ENCODE measurements at places on chromosomes 1 and 21.

GRCh38 chr1:8752921-8753713, 64.3 kb downstream of the RERE start:
- DNase-seq = no peak

DNA sequence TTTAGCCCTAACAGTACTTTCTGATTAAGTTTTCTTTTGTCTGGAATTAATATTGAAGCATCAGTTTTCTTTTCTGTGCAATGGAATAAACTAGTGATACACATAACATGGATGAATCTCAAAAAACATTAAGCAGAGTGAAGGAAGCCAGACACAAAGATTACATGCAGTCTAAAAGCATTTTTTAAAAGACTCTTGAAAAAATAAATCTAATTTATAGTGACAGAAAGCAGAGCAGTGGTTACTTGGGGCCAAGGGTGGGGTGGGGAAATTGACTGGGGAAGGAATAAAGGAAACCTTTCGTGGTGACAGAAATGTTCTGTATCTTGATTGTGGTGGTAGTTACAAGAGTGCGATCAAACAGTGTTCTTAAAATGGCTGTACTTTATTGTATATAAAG, 20.2 kb upstream of the ST6GALNAC3 start:
- no peak for DNase-seq

DNA sequence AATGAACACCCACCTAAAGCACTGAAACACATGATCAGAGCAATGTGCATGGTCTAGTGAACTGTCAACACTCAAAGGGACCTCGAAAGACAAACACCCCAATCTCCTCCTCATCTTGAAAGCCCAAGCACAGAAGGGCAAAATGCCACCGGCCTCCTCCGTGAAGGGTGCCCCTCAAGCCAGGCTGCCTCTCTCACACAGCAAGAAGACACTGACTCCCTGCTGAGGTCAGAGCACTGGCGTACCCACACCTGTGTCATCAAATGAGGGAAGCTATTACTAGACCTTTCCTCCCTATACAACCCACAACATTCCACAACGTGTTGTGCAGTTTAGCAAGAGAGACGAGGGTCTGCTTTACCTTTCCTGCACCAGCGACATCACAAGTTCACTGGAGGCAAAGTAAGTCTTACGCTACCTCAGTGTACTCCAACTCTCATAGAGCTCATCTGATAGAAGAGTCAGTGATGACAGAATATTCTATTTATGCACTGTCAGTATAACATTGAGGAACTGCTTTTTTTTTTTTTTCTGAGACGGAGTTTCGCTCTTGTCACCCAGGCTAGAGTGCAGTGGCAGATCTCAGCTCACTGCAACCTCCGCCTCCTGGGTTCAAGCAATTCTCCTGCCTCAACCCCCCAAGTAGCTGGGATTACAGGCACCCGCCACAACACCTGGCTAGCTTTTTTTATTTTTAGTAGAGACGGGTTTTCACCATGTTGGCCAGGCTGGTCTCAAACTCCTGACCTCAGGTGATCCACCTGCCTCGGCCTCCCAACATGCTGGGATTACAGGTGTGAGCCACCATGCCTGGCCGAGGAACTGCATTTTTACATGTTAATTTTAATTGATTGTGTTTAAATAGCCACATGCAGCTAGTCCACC, 3.3 kb downstream of the SH3BP5L start:
- no peak for DNase-seq

DNA sequence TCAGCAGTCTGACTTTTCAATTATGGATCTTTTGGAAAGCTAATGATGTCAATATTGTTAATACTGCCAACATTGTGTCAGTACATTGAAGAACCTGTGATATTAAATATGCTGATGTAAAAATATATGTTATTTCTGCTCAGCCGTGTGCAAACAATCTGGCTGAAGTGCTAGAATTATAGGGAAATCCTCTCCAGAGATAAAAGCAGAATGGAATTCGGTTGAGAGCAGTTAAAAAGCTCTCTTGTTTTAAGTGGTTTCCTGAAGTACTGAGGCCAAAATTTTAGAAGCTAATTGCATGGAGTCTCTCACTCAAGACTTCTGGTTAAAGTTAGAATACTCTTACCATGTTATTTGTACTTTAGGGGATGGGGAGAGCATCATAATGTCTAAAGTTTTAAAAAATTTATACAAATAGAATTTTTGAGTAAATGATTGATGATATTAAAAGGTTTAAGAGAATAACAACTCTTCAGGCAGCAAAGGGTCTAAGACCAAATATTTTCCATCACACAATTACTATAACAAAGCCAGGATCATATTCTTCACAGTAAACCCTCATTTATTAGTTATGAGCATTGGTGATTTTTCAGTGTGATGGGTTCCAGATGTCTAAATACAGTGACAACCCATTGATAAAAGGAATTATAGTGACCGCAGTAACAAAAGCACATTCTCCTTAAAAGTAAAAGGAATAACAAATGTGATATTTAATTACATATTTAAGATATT, 834.2 kb upstream of the CXADR start:
- no peak for DNase-seq

- DNase-seq = no peak
These were observed 87.5 kb upstream of the FMN2 start for GRCh38 chr1:240004086-240004749.

DNA sequence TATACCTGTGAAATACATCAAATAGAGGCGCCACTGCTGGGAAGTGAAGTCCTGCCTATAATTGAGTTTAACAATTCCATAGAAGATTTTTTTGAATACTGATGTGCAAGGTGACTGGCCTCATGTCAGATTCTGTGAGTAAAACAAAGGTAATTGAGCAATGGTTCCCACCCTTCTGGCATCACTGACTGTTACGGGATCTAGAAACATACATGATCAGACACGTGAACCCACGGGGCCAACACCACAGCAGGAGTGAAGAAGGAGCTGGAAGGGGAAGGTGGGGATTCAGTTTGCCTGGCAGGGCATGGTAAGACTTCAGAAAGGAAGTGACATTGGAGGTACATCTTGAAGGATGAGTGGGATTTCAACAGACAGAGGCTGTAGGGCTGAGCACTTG, 270.2 kb downstream of the DISC1 start:
- peak; percentile 17 for DNase-seq

GRCh38 chr1:1361982-1362423, 3.6 kb upstream of the MXRA8 start:
- no peak for DNase-seq

DNA sequence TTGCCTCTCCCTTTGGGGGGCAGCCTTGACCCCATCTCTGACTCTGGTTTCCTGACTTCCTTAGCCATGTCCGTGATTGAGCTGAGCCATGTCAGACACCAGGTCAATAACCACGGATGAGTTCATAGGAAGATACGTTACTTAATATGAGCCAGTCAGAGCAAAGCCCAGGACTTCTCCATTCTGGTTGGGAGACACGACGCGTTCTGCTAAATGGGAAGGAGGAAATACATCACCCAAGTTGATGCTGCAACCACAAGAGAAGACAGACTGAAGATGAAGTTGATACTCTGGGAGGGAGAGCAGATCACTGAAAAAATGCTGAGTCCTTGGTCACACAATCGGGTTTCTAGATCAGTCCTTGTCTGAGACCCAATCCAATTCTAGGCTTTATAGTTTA, 90.9 kb downstream of the MATN1 start:
- DNase-seq = no peak

DNA sequence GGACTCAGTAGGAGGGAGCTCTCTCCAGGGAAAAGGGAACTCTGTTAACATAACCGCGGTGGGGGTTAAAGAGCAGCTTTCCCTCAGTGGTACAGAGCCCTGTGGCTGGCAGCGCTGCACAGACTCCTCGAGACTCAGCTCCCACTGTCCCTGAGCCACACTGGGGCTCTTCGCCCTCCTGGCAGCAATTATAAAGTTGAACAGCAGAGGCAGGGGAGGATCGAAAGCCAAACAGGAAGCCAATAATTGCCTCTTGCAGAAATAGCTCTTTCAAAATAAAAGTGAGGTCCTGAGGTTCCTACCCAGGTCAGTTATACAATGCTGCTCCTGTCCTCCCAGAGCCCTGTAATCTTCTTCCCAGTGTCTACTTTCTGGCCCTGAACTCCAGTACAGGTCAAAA, 77.0 kb downstream of the FAM78B start:
- DNase-seq = no peak

- no peak for DNase-seq
These were observed 143.6 kb upstream of the LMO4 start for GRCh38 chr1:87185077-87185476.

DNA sequence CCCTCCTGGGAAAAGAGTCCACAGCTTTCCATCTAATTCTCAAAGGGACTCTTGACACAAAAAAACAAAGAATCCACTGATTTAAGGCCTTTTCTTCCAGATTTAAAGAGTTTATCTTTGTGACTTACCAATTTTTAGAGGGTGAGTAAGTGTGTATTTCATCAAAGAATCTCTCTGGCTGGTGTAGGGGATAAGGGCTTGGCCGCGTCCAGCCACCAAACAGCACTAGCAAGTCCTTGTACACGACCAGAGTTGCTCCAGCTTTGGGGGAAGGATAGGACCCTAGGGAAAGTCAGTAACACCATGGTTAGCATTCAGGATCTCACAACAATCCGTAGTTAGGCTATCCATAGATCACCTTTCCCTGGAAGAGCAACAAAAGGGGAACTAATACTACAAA, 19.5 kb upstream of the CPLANE2 start:
- DNase-seq = no peak

GRCh38 chr1:64112281-64112680, 91.1 kb upstream of the UBE2U start:
- DNase-seq = no peak

- DNase-seq = no peak
These were observed at the start of gene ERG for GRCh38 chr21:38498057-38498833. Gene ERG (minus strand): TSS chr21:38498477. CDS start chr21:38498380, 97 bp downstream.

- no peak for DNase-seq
These were observed 34.3 kb upstream of the KRTAP19-8 start for GRCh38 chr21:31072533-31072932.

DNA sequence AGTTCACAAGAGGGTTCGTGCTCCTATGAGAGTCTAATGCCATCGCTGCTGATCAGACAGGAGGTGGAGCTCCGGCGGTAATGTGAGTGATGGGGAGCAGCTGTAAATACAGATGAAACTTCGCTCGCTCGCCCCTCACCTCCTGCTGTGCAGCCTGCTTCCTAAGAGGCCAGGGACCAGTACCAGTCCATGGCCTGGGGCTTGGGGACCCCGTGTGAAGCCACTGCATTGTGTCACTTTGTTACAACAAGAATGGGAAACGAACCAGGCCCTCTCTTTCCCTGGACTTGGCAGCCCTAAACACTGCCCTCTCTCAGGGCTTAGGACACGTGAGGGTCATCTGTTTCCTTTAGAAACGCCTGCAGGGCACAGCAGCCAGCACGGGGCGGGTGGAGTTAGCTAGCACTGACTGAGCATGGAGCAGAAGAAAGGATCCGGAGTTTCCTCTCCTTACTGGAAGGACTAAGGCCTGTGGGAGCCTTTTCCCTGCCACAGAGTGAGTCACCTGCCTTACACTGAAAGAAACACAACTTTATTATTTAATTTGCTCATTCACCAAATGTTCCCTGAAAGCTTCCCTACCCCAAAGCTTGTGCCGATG, 185.2 kb upstream of the TMEM51 start:
- no peak for DNase-seq

GRCh38 chr21:42760361-42760950, 107.0 kb downstream of the PDE9A start:
- DNase-seq = no peak

- DNase-seq = no peak
These were observed 67.1 kb downstream of the KCNJ15 start for GRCh38 chr21:38323721-38324531.

GRCh38 chr1:229354226-229354625, 11.4 kb upstream of the CCSAP start:
- DNase-seq = no peak

DNA sequence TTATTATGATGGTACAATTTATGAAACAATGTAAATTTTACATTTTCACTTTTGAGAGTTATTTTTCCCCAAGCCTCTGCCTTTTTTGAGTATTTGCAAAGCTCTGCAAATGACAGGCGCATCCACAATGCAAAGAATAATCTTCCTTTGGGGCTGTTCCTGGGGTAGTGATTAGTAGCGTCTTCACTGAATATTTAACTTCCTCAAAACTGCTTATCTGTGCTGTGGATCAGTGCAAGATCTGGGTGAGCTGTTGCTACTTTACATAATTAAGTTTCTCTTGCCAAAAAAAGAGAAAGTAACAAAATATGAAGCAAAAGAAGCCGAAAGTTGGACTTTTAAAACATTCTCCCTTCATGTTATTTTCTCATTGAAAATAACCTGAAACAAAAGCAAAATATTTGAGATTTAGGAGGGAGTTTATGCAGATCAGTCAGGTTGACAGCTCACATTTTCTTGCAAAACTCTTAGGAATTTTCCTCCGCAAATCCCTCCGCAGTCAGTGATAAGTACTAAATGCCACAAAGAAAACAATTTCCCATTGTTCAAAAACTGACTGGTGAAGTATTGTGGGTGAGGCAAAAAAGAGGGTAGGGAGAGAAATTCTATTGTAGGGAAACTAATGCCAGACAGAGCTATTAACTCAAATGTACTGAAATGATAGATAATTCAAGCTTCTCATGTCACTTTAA, 276.4 kb upstream of the B3GALT2 start:
- no peak for DNase-seq

DNA sequence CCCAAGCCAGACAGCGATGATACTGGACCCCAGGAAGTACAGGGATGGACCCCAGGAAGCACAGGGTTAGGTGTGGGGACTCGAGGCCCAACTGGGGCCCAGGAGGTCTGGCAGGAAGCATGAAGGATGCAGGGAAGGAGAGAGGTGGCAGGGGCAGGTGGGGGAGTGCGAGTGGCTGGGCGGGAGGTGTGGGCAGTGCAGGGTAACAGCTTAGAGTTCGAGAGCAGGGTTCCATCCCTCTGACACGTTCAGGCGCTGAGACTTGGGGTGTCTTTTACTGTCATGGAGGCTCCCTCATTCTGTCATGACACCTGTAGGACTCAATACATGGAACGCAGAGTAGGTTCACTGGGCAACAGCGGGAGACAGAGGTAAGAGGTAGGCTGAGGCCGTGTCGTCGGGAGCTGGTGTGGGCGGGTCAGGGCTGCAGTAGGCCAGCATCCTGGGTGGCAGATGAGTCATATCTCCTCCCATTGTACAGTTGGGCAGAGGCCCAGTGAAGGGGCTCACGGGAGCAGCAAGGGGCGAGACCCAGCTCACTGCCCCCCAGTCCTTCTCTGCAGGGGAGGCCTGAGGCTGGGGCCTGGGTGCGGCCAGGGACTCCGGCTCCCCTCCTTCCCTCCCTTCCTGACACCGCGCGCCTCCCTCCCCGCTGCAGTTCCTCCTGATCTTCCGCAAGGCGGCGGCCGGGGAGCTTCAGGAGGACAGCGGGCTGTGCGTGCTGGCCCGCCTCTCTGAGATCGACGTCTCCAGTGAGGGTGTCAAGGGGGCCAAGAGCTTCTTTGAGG, 11.6 kb upstream of the CTRC start:
- no peak for DNase-seq

Data from NCI-H146 (cell line).